Activated T-cell treated with anti-CD3 and anti-CD28 coated beads for 1 hour (primary cell): ENCODE measurements at places on chromosomes 3 and 15.

DNA sequence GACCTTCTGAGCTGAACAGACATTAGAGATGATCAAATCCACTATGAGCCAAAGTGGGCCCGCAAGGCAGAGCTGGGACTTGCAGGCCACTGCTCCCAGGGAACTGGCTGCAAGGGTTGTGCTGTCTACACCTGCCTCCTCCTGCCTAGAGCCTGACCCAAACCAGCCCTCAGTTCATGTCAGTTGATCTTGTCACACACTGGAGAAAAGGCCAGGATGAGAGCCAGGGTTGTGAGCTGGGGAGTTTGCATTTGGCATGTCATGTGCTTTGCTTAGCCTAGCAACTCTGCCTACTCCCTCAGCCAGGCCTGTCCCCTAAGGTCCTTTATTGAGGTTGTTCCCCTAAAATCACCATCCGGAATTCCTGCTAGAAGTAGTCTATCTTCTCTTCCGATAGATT is 67.8 kb downstream of the RAB11A start:
- no peak for DNase-seq

GRCh38 chr15:51162865-51163762 is 68.4 kb upstream of the TNFAIP8L3 start:
- peak; percentile 34 for DNase-seq

GRCh38 chr3:11641683-11642430 is 1.9 kb downstream of the VGLL4 start:
- no peak for DNase-seq

- DNase-seq, result no peak
Measured at GRCh38 chr3:46664188-46664970, 29.1 kb downstream of the ALS2CL start.

GRCh38 chr15:94804613-94805012 is 573.3 kb downstream of the MCTP2 start:
- no peak for DNase-seq

GRCh38 chr3:31858439-31858838 is 122.6 kb downstream of the OSBPL10 start:
- no peak for DNase-seq

- DNase-seq, result no peak
Measured at GRCh38 chr3:87771337-87772192, 287.2 kb downstream of the CGGBP1 start.

DNA sequence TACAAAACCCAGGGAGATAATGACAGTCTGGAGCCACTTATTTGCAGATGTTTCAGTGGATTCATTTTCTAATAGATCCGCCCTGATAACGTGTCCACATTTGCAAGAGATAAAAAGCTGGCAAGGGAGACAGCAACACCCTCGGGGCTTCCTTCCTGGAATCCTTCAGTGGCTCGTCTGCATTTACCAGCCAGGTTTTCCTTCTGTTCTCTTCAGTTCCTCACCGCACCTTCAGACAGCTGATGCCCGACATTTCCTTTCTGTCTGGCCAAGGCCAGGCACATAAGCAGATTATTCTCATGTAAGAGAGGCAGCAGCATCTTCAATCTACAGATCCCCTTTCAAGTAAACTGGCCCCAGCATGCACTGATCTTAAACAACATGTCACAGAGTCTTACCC is 56.2 kb upstream of the SPATA12 start:
- DNase-seq, result no peak

DNA sequence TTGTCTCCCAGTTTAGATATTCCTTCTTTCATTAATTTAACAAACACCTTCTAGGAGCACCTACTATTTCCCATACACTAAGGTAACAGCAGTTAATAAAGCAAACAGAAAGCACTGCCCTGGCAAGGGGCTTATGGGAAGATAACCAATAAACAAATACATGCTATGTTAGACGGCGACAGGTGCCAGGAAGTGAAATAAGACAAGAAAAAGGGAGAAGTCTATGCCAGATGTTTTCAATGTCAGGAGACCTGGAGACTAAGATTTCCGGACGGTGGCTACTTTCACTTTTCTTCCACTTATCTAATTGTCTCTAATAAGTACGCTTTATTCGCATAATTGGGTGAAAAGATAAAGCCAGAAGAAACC is 32.5 kb upstream of the ZNF445 start:
- DNase-seq, result no peak

DNA sequence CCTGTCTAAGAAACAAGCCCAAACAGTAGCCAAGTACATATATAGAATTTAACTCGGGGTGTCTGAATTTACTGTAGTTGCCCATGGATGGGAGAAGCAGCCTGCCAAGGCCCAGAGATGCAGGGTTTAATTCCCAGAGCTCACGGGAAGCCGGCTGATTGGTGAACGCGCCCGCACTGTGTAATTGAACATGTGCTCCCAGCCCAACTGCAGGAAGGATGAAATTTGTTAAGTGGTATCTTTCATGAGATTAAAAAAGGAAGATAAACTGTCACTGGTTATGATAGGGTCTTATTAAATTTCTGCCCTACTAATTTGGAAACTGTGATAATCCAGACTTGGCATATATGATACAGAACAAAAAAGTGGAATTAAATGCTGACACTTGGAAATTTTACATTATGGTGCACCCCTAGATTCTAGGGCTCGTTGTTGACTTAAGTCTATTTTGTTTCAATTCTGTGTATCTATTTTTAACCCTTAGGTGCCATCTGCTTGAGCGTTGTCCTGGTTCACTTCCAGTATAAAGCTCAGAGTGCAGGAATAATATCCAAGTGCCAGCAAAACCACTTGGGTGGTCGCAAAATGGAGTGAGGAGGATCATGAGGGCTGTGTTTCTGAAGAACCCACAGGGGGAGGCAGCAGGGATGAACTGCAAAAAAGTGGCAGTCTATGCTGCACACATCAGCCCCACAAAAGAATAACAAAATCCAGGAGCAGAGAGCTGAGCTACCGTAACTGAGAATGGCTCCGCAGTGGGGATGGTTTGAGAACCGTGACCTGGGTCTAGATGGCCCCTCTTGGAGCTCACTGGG is 13.8 kb upstream of the TMC3 start:
- no peak for DNase-seq

DNA sequence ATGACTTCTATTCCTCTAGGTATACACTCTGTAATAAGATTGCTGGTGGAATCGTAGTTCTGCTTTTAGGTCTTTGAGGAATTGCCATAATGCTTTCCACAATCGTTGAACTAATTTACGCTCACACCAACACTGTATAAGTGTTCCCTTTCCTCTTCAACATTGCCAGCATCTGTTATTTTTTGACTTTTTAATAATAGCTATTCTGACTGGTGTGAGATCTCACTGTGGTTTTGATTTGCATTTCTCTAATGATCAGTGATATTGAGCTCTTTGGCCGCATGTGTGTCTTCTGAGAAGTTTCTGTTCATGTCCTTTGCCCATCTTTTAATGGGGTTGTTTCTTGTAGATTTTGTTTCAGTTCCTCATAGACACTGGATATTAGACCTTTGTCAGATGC is 12.8 kb downstream of the NXPE3 start:
- DNase-seq, result no peak

- DNase-seq, result no peak
Measured at GRCh38 chr3:42700366-42701288, 2.0 kb downstream of the HHATL start.

- DNase-seq, result no peak
Measured at GRCh38 chr3:120793601-120794000, 51.1 kb downstream of the GTF2E1 start.

DNA sequence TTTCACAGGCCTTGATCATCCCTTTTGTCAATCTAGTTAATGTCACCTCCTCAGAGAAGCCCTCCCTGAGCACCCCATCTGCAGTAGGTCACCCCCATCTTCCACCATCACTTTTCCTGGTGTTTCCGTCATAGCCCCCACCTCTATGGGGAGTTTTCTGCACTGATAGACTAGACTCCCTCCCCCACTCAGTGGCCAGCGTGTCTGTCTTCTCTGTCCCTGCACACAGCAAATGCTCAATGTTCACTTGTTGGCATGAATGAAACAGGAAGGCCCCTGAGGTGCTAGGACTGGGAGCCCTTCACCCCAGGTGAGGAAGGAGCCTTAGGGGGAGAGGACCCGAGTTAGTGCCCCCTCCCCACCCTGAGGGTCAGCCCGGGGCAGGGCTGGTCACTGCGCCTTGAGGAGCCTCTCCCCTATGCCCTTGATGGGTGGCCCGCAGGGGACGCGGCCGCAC is 15.8 kb upstream of the FANCD2 start:
- DNase-seq, result no peak

- peak; percentile 43 for DNase-seq
Measured at GRCh38 chr3:58167431-58168351, 43.1 kb downstream of the DNASE1L3 start.

- DNase-seq, result no peak
Measured at GRCh38 chr3:58524326-58524888, 12.6 kb downstream of the ACOX2 start.

GRCh38 chr3:185200639-185201038 is 47.8 kb upstream of the C3orf70 start:
- no peak for DNase-seq

DNA sequence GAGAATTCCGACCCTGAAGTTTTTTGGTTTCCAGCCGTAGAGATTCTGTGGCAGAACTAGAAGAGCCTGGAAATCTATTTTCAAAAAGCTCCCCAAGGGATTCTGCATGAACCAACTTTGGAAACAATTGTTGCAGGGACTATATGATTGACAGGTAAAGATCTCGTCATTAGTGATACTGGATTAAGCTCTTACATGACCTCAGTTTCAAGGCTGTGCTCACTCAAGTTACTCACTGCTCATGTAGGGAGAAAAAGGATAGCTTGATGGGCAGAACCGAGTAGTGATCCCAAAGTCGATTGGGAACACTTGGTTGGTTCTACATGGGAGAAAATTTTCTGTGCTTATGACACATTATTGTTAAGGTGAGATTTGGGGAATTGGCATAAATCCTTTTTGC is 142.3 kb upstream of the RASGRP1 start:
- DNase-seq, result no peak

DNA sequence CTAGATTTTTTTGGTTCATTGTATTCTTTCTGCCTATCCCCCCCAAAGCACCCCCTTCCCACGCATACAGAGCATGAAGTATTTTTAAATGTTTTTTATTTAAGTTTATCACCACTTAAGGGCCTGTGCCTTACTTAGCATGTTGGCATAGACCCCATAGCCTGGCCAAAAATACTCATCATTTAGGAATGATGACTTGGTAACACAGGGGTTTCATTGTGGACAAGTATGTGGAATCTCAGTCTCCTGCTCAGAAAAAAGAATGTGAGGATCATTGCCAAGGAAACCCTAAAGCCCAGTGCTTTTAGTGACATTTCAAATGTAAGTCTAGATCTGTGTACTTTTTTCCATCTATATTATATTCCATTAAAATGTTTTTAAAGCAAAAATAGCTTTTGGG is 146.3 kb downstream of the ALCAM start:
- no peak for DNase-seq

DNA sequence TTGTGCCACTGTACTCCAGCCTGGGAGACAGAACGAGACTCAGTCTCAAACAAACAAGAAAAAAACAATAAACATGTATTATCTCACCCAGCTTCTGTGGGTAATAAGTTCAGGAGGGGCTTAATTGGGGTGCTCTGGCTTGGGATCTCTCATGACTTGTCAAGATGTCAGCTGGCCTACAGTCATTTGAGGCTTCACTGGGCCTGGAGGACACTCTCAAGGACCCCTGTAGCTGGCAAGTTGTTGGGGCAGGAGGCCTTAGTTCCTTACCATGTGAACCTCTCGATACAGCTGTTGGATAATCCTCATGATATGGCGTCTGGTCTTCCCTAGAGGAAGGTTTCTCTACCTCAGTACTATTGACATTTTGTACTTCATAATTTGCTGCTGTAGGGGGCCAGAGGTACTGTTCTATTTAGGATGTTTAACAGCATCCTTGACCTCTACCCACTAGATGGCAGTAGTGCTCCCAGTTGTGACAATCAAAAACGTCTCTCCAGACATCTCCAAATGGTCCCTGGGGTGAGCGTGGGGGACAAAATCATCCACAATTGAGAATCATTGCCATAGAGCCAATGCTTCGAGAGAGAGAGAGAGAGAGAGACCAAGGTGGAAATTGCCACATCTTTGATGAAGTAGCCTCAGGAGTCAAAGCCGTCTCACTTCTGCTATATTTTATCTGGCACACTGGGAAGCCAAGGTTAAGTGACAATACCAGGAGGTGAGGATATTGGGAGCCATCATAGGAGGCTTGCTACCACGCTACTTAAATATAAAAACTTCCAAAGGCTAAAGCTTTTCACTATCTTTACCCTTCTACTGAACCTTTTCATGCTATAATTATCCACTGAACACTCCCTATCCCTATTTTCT is 23.9 kb upstream of the SLTM start:
- DNase-seq, result peak; percentile 48

- no peak for DNase-seq
Measured at GRCh38 chr3:122784436-122784835, 9.2 kb downstream of the HSPBAP1 start.

DNA sequence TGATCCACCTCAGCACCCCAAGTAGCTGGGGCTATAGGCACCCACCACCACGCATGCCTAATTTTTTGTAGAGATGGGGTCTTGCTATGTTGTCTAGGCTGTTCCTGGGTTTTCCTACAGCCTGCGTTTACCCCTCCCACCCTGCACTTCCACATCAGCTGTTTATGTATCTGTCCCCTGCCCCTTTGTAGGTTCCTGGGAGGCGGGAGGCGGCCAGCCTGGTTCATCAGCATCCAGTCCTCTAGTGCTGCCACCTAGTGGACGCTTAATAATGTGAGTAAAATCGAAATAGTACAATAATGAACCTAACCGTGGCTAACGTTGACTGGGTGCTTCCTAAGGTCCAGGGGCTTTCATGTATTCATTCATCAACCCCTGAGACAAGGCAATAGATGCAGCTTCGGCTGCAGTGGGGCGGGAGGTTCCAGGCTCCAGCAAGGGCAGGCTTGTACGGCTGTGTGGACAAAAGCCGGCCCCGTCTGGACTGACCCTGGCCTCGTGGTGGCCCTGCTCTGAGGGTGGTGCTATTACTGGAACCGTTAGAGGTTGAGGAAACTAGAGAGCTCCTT is 1.2 kb upstream of the LCTL start:
- peak; percentile 30 for DNase-seq

DNA sequence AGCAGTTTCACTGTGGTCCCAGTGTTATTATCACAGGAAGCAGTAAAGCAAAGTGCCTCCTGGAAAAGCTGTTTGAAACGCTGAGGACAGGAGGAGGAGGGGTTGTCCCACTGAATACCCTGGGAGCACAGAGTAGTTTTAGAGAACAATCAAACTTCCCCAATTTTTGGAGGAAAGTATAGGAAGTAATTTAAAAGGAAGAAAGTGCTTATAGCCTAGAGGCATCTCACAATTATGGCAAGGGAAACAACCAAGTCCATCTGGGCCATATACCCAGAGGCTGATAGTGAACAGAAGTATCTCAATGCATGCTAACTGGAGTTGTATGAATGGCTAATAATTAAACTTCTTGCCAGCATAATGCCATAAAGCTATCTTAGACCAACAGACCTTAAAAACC is 137.2 kb upstream of the EPHA6 start:
- DNase-seq, result no peak

DNA sequence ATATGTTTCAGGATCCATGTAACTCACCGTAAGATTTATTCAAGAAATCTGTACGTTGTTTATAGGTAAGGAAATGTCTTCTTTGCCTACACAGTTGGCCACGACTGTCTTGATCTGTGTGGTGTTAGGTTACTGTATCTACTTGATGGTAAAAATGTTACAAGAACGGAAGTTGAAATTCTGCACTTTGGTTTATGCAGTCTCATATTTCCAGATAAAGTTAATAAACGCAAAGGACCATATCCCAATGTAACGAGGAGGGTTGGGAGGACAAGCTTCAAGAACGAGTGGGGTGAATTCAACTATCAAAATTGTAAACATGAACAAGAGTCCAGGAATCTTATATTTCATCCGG is 1.0 kb downstream of the USF3 start:
- DNase-seq, result no peak
